ENCODE measurements at places on chromosomes 11 and 22.

GRCh38 chr11:71265559-71266092 is 13.2 kb upstream of the SHANK2 start:
- no peak for DNase-seq

DNA sequence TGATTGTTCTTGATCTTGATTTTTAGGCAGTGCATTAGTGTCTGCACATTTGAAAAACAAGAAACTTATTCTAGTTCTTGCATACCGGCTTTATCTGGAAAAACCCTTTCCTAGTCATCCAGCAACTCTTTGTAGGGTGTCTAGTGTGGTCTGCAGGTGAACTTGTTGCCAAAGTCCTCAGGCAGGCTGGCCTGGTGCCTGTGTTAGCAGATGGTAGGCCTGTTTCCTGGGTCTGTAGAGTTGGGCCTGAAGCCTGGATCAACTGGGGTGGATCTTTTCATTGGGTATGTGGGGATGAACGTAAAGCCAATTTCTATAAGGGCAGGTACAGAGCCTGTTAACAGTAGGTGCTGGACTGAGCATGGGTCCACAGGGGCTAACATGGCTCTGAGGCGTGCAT is 5.6 kb upstream of the GLYATL1 start:
- no peak for DNase-seq

- no peak for DNase-seq
These were observed 16.8 kb downstream of the PTPN5 start for GRCh38 chr11:18774801-18775200.

DNA sequence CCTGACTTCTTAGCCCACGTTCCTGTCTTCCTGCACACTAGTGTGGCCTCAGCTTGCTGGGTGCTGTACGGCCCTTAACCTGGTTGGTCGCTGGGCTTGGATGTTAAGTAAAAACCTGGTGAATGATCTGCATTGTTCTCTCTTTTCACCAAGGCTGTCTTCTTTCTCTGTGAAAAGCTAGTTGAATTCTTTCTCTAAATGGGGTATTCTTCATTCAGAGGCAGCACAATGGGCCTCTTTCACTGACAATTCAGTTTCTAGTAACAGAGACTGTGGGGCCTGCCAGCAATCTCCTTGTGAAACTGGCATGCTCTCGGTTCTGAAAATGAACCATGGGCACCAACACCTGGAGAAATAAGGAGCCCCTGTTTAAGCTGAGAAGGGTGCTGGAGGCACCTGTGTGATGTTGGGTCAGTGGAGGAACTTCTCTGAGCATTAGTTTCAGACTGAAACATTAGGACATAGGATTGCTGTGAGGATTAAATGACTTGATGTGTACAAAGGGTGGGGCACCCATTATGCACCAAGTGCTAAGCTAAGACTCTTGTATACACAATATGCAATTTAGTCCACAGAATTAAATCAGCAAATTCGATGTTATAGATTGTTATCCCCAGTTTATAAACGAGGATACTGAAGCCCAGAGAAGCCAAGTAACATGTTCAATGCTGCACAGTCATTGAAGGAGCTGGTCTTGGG is 33.1 kb upstream of the ELF5 start:
- no peak for DNase-seq

DNA sequence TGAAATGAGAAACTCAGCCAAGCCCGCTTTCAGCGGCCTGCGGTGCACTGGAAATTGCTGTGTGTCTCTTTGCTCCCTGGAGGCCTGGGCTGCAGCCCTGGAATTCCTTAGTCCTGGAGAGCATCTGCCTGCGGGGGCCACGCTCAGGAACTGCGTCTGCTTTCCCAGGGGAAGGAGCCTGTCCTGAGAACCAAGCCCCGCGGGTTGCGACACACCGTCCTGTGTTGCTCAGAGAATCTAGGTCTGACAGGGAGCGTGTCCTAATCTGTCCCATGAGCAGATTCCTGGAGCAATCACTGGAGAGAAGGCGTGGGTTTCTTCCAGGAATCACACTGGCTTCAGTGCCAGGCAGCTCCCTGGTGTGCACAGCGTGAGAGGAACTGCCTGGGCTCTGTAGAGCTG is 708.1 kb downstream of the BRD1 start:
- DNase-seq = peak; percentile 10

DNA sequence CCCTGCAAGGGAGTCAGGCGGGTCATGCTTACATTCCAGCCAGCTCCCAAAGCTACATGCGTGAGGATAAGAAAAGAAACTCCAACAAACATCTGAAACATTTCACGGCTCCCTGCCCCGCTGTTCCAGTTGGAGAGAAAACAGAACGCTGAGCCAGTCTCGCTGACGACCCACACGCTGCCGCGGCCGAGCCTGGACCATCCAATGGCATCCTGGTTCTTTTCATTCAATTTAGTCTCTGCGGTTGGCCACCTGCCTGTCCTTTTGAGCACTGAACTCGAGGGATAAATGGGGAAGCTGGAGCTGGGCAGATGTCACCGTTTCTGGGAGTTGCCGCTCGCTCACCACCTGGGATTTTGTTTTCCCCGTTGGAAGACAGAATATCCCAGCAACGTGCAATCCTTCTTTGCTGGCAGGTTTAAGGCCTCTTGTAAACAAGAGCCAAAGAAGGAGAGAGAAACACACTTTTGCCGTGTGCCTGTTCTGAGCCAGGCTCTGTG is 45.3 kb upstream of the SHISAL1 start:
- DNase-seq = no peak

DNA sequence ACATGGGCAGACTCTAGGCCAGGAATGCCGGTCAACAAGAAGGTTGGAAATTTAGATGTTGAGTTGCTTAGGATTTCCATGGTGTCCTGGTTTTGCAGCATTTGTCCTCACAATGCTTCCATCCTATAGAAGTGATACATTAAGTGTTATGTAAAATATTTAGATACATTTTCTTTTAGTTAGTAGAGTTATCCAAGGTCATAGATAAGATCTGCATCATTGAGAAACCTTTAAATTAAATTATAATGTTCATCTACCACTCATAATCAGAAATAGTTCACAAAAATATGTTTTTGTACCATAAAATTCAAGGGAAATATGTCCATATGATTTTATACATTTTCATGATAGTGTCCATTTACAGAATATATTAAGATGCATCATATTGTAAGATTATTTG is at the start of gene OR51F1:
Gene OR51F1, minus strand, starts transcription at position 101 of the 400 bp plus-strand sequence. Its CDS starts 0 bp downstream, at position 101.
- DNase-seq = no peak

GRCh38 chr11:68980776-68981065 is at the start of gene MRGPRD:
TSS of gene MRGPRD (minus strand) at chr11:68980986. CDS start at chr11:68980986, 0 bp downstream.
- DNase-seq = no peak

GRCh38 chr11:77658213-77659013 is 20.8 kb upstream of the CLNS1A start:
- DNase-seq = no peak

DNA sequence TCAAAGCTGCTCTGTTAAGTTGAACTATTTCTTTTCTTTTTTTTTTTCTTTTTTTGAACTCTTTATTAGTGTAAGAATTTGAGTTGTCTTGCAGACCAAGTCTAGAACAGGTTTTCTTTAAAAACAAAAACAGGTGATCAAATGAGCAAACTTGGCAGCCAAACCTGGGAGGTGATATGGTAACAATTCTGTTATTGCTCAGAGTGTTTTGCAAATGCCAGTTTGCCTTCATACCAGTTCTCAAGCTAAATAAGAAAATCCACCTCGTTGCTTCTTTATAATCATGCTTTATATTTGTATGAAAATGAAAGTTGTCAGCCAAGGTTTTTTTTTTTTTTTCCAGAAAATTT is 76.9 kb downstream of the DEPDC5 start:
- no peak for DNase-seq

GRCh38 chr11:4610258-4610935 is 2.4 kb upstream of the TRIM68 start:
- DNase-seq = no peak

- DNase-seq = no peak
These were observed 481.7 kb downstream of the NTM start for GRCh38 chr11:131851964-131852755.

DNA sequence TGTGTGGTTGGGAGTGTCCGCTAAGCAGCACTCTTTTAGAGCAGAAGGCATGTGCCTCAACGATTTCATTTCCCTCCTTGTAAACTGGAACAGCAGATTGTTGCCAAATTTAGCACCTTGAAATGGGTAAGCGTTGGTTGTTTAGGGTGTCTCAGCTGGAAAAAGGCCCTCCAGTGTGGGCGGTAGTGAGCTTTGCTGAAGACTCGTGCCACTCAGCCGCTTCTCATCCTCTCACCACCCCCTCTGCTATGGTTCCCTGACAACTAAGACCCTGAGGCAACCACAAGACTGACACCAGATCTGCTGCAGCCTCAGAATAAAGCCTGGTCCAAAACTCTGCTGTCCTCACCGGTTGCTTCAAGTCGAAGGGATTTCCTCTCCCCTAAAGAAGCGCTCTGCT is 9.9 kb upstream of the FERMT3 start:
- DNase-seq = no peak

DNA sequence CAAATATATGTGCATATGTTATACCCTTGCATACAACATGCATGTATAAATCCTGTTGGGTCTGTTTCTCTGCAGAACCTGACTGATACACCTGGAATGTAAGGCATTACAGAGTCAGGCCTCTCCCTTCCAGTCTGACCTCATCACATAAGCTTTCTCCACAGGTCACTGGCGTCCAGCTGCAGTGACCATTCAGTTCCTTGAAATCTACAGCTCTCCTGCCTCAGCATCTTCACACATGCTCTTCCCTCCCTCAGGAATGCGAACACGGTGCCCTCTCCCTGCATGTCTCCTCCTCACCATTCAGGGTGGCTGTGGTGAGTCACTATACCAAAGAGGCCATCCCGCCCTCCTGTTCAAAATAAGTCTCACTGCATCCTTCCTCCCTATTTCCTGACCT is 657.8 kb upstream of the B3GAT1 start:
- no peak for DNase-seq

GRCh38 chr11:75525433-75526191 is at the start of gene GDPD5:
TSS of gene GDPD5 (minus strand) at chr11:75525941. CDS start at chr11:75477735, 48,206 bp downstream.
- DNase-seq = peak; percentile 92

- DNase-seq = no peak
These were observed 2.0 kb downstream of the PYGM start for GRCh38 chr11:64757549-64758329.

DNA sequence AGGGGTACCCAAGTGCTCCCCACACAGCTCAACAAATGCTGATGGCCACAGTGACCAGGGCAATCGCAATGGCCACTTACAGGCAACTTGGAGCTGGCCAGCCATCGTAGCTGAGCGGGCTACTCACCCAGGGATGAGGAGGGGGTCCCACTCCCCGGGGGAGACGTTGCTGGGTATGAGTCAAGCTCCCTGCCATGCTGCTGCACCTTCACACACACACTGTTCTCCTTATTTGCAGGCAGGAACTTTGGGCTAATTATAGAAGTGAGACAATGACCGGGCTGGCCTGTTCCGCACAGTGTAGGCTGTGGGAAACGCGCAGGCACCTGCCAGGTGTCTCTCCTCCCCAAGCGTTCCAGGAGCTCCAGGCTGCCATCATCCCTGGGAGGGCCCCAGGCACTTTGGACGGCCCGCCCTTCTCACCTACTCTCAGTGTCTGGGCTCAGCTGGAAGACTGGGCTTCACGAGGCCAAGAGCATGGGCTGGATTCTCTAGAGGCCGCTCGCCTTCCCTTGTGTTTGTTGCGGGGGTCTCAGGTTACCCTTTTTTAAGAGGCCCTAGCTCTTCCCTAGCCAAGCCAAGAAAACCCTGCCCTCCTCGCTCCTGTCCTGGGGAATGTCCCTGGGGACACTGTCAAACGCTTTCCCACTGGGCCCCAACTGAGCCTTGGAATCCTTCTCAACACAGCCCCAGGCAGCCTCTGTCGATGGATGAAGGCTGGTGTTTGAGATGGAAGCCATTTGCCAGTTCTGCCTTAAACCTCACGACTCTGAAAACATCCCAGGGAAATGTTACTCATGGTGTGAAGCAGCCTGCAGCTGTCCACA is 73.0 kb downstream of the RTL6 start:
- no peak for DNase-seq

DNA sequence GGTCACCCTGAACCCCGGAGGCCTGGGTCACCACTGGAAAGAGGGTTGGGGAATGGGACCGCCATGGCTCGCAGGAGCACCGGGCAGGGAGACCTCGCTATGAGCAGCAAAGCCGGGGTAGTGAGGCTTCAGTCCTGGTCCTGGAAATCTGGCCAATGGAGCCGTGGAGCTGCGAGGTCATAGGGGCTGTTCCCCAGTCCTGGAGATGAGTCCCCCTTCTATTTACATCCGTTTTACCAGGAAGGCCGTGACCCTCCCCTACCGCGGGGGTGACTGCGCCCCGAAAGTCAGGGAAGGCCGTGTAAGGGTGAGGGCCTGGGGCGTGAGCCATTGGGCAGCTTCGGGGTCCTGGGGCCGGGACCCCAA is 449 bp downstream of the PIDD1 start:
- DNase-seq = no peak

DNA sequence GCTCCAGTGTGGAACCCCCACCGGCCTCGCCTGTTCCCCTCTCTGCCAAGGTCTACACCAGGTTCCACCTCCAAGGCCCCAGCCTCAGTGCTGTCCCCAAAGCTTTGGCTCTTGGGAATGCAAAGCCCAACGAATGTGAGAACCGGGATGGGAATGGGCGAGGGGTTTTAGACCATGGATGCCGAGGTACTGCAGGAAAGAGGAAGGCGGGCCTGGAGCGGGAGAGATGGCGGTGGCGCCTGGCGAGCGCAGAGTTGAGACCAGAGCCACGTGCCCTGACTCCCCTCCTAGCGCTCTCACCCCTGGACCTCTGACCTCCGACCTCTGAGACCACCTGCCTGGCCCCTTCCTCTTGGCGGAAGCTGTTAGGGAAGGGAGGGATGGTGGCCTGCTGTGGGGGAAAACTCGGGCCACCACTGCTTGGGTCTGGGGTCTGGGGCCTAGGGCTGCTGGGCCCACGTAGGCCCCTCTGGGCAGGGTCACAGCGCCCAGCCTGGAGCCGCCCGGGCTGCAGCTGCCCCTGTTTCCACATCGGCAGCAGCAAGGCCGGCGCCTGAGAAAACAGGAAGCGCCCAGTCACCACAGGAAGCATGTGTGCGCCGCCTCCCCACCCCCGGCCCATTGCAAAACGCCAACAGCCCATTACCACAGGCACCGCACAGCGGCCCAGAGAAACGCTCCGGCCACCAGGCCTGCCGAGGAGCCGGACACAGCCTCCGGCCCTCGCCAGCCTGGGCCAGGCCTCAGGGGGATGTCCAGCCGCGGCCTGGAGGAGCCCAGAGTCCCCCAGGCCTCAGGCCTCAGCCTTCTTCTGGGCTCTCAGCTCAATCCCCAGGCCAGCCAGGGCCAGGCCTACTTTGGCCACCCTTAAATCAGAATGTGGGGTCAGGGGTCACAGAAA is 13.8 kb upstream of the SLC39A13 start:
- peak; percentile 78 for DNase-seq

Data from activated CD8-positive, alpha-beta memory T cell treated with anti-CD3 and anti-CD28 coated beads, Interleukin-2, amount 50 U/mL, for 48 hours (primary cell).